ENCODE measurements at places on chromosomes 2 and 18.
A peak's percentile ranks its signal among the peaks of the same experiment; 100 is the strongest.

DNA sequence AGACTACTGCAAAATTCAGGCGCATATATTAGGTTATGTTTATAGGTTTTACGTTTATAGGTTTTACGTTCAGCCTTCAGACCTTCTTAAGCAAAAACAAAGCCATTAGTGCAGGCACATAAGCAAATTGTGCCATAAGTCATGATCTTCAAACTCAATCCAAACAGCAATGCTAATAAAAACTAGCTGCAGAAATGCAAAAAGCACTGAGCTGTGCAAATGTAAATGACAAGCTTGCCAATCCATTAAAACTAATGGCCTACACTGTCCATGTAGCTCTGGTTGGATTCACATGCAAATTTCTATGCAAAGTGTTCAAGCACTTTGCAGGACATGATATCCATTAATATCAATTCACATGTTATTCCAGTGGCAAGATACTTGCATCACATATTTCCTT lies 50.9 kb downstream of the LRPPRC start:
- DNase-seq: no peak

DNA sequence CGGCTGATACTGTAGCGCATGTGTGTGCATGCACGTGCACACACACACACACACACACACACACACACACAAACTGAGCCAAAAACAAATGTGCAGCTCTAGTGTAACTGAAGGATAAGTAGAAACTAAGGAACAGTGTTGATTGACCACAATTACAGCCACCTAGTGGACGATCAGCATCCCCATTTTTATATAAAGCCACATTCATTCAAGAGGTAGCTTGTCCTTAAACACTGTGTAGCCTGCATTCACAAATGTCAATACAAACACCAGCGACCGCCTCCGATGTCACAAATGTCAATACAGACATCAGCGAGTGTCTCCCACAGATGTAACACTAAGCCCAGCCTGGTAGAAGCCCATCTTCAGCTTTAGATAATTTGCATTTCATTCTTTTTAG lies 167.4 kb downstream of the PTGR3 start:
- DNase-seq: no peak

DNA sequence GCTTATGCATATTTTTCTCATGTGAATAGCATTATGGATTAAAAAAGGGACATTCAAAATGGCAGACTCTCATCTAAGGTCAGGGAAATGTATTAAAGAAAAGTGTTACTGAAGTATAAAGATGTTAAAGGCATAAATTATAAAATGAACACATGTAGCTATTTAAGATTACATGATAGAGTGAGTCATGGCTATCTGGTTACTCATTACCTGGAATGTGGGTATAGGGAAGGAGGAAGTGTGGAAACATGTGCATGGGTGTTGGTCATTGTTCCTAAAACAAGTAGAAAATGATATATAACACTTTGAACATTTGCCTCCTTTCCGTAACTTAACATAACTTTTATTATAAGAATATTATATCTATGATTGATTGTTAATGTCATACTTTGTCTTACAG lies 66.4 kb downstream of the MYO1B start:
- DNase-seq: no peak

GRCh38 chr18:57430079-57431001 lies 4.8 kb upstream of the ONECUT2 start:
- DNase-seq: peak; percentile 56

DNA sequence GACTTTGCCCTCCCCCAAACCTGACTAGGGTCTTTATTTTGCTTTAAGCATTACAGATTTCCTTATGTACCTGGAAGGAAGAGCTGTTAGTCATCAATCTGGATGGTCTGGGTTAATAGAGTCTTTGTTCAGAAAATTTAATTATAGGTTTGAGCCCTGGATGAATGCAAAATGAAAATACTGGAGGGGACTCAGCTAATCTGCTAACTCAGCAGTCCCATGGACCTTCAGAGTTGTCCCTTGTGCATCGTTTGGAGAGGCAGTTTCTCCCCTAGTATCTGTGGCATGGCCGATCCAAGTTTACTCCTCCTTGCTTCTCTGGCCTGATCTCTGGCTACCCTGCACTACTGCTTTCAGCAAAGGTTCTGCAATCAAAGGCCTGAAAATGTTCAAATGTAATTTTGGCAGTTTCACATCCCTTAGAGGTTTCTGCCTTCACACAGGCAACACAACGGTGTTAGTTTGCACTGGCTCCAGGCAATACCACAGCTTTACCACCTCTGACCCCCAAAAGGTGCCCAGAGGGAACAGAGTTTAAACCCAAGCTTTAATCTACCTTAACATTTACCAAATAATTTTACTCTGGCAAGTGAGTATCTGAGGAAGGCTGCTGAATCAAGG lies 134.3 kb downstream of the THADA start:
- DNase-seq: no peak

DNA sequence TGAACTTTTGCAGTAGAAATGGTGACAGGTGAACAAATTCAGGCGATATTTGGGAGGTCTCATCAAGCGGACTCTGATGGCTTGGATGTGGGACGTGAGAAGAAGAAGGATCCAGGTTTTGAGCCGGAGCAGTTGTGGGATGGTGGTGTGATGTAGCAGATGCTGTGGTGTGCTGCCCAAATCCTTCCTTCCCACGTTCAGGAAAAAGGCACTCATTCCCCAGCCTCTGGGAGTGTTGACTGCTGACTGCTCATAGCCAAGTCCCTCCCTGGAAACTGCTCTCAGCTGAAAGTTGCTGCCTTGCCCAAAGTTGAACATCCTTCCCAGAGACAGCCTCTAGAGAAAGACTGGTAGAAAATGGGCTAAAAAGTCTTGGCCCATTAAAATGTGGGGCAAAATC lies 890.3 kb upstream of the ACVR2A start:
- DNase-seq: no peak

GRCh38 chr2:226643946-226644282 lies 155.7 kb downstream of the IRS1 start:
- no peak for DNase-seq

- DNase-seq: no peak
These were observed 8.2 kb upstream of the INPP1 start for GRCh38 chr2:190335225-190335559.

GRCh38 chr2:68877079-68877772 lies 6.0 kb upstream of the BMP10 start:
- DNase-seq: no peak

DNA sequence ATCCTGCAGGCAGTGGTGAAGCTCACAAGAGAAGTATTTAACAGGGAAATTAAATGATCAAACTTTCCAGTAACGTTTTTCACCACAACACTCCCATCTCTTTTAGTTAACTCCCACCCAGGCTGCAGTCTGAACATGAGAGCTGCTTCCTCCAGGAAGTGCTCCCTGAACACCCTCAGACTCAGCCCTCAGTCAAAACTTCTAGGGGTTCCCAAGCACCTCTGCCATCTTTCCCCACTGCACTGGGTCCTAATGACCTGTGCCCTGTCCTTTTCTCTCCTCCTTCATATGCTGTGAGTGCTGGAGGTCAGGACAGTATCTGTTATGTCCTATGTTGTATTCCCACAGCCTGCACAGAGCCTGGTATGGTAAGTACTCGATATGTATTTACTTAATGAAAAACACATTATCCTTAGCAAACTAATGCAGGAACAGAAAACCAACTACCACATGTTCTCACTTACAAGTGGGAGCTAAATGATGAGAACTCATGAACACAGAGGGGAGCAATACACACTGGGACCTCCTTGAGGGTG lies 49.2 kb upstream of the ASPRV1 start:
- no peak for DNase-seq

GRCh38 chr18:38984968-38985367 lies 1419.4 kb upstream of the CELF4 start:
- DNase-seq: no peak

DNA sequence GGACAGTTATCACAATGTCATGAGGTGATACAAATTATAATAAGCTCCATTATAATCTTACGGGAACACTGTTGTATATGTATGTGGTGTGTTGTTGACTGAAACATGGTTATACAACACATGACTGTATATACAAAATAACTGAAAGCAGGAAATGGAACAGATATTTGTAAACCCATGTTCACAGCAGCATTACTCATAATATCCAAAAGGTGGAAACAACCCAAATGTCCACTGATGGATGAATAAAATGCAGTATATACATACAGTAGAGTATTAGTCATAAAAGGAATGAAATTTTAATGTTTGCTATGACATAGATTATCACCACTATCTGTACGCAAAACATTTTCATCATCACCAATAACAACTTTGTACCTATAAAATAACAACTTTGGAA lies 107.3 kb downstream of the USP34 start:
- no peak for DNase-seq

DNA sequence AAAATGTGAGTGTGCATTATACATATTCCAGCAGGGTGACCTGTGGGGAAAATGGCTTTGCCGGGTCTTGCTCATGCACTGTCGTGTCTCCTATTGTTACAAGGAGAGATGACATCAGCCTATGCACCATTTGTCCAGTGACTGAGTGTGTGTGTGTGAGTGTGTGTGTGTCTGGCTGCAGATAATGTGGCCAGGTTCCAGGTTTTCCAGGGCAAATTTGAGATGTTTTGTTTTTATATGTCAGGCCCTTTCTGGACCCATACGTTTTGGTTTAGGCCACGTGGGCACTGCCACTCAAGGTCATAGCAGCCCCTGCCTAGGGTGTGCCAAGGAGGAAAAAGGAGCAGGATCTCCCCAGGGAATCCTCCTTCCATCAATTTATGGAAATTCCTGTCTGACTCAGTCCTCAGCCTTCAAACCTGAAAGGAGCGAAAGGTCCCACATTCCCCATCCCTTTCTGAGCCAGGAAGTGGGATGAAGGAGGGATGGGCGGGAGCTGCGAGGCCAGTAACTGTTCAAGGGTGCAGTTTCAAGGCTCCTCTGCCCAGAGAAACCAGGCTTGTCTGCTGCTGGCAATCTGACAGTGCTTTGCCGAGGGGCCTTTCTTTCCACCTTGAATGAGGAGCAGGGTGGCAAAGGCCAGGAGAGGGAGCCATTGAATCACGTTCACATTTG lies 93.0 kb upstream of the SMAD2 start:
- DNase-seq: peak; percentile 84

GRCh38 chr2:44136252-44136651 lies 32.4 kb upstream of the PPM1B start:
- peak; percentile 76 for DNase-seq

GRCh38 chr2:29417630-29418029 lies 302.4 kb downstream of the CLIP4 start:
- DNase-seq: no peak

DNA sequence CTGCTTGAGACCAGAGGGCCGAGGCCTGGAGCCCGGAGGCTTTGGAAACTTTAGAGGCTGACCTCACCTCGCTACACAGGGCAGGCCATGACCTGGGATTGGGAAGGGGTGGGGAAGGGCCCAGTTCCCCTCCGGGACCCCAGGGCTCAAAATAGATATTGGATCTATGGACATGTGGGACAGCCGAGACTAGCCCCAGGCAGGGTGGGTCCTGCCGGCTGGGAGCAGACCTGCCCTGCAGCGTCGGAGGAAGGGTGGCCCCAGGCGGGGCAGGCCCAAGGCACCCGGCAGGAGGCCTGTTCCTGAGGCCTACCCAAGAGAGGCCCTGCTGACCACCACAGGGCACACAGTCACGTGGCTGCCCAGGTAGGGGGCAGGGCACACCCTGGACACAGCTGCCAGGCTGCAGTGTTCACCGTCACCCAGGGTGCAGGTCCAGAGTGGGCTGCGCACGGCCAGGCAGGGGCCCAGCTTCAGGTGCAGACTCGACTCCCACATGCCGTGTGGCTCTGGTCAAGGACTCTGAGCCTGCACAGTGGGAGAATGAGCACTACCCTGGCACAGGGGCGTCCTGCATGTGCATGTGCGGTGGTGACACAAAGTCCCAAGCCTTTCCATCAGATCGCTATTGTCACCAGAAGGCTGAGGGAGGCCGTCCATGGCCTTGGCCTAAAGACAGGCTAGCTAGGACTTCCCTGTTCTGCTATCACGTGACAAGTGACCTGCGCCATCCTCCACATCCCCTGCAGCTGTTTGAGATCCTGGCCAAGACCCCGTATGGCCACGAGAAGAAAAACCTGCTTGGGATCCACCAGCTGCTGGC lies 13.2 kb downstream of the ANO7 start:
- no peak for DNase-seq

DNA sequence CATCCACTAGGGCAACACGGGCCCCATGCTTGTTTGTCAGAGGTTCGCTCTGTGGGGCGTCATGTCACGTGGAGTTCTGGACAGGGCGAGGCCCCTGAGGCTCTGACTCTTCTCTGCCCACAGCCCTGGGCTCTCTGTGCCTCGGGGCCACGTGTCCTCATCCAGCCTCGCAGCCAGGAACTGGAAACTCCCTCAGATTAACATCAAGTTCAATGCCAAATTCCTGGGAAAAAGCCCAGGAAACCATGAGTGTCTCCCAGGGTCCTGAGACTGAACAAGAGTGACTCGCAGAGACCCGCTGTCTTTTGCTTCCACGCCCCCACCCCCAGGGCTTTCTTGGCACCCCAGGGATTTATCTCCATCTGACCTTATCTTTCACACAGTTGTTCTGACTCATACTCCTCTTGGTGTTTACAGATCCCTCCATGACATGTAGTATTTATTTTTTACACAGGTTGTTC lies 174.0 kb upstream of the PIEZO2 start:
- DNase-seq: peak; percentile 75

DNA sequence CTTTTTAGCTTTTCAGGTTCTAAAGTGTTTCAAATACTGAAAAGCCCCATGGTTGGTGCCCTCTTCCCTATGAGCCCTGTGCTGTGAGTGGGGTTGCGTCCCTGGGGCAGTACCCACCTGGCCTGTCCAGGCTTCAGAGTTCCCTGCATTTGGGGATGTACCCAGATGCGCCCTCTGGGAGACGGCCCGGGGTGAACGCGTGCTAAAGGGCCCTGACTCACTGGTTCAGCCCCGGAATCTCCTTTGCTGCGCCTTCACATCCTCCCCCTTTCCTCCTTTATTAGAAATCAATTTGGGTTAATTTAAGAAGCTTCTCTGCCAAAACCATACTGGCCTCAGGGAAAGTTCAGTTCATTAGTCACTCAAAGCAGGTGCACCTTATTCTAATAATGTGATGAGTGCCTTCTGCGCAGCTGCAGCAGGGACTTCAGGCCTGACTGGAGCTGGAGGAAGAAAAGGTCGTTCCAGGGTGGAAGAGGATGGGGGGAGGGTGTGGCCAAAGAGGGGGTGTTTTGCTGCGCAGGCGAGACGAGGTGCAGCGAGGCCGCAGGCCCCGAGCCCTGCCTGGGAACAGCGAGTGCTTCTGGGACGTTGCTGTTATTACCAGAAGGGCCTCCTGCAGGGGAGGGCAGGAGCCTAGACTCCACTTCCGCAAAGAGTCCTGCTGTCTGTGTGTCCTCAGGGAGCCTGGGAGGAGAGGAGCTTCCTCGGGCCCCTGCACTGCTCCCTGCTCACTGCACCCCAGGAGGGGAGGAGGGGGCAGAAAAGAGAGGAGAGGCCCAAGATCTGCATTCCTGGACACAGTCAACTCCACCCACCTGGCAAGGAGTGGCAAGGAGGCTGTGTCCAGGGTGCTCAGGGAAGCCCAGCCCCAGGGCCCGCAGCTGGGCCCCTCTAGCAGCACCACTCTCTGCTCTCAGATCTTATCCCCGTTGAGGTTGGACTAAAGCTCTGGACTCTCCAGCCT lies 223.2 kb upstream of the PXDN start:
- peak; percentile 51 for DNase-seq

GRCh38 chr2:2662847-2663356 lies 331.8 kb upstream of the MYT1L start:
- DNase-seq: no peak
